ENCODE measurements at places on chromosomes 16 and 17.

GRCh38 chr17:41737680-41738023 lies 3.2 kb upstream of the HAP1 start:
- DNase-seq, result no peak

DNA sequence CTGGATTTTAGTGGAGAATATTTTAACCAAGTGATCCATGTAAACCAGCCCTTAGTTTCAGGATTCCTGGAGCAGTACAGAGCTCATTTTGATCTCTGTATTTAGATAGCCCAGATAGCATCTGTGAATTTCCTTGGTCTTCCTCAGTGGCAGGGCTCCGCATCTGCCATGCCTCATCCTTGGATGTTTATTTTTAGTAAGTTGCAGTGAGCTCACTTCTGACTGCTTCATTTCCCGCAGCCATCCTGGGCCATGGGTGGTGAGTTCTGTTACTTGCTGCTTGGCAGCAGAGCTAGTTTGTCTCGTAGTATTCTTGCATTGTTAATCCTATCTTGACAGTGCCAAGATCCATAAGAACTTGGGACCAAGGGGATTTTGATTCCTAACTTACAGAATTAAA lies 33.7 kb downstream of the IST1 start:
- DNase-seq, result peak; percentile 89

DNA sequence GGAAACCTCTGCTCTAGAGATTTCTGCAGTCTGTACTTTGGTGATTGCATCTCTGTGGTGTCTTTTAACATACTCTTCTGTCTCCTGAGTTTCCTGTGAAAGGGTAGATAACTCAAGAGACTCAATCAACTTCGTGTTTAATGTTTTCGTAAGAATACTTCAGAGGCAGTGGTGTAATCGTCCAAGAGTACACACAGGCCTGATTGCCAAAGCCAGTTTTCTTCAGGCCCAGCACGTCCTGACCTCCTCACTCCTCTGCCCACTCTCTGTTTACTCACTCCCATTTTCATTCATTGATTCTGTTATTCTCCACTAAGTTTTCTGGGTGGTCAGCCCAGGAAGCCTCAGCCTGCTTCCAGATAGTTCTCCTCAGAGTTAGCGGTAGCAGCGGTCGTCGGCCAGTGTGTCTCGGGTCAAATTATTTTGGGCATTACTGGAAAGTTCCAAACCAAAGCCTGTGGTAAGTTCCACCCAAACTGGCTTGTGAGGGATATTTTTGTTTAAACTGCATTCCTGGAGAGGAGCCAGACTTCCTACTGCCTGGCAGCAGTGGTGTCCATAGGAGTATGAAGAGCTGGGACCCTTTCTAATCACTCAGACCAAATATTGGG lies 293.2 kb downstream of the WWOX start:
- DNase-seq, result no peak

GRCh38 chr16:84042879-84043485 lies 387 bp upstream of the SLC38A8 start:
- no peak for DNase-seq

DNA sequence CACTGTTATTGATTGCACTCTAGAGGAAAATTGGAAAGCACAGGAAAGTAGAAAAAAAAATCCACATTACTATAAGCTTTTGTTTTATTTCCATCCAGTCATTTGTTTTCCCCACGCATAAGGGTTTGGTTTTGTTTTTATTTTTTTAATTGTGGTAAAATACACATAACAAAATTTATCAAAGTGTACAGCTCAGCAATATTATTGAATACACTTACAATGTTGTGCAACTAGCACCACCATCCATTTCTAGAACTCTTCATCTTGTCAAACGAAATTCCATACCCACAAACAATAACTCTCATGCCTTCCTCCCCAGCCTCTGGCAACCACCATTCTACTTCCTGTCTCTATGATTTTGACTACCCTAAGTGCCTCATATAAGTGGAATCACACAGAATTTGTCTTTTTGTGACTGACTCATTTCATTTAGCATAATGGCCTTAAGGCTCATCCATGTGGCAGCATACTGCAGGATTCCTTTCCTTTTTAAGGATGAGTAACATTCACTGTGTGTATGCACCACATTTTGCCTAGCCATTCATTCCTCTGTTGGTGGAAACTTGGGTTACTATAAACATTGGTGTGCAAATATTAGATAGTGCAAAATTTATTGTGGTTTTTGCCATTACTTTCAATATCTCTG lies 11.1 kb downstream of the SPPL2C start:
- DNase-seq, result no peak

GRCh38 chr16:86319585-86320236 lies 190.6 kb upstream of the FOXF1 start:
- peak; percentile 57 for DNase-seq

- no peak for DNase-seq
Measured at GRCh38 chr16:7820816-7821215, 488.2 kb downstream of the RBFOX1 start.

GRCh38 chr17:3603119-3603869 lies 5.9 kb downstream of the TRPV1 start:
- DNase-seq, result peak; percentile 80

- DNase-seq, result no peak
Measured at GRCh38 chr16:66519482-66520373, 30.2 kb downstream of the TK2 start.

- no peak for DNase-seq
Measured at GRCh38 chr16:79093554-79093967, 507.0 kb downstream of the MAF start.

- no peak for DNase-seq
Measured at GRCh38 chr17:27743281-27743885, 56.9 kb downstream of the NOS2 start.

DNA sequence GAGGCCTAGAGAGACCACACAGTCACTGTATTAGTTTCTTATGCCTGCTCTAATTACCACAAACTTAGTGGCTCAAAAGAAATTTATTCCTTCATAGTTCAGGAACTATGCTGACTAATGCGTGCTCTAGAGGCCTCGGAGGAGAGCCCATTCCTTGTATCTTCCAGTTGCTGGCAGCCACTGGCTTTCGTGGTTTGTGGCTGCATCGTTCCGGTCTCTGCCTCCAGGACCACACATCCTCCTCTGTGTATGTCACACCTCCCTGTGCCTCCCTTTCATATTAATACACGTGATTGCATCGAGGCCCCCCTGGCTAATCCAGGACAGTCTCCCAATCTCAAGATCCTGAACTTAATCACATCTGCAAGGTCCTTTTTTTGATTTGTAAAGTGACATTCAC lies 16.9 kb upstream of the MYLK3 start:
- peak; percentile 80 for DNase-seq

DNA sequence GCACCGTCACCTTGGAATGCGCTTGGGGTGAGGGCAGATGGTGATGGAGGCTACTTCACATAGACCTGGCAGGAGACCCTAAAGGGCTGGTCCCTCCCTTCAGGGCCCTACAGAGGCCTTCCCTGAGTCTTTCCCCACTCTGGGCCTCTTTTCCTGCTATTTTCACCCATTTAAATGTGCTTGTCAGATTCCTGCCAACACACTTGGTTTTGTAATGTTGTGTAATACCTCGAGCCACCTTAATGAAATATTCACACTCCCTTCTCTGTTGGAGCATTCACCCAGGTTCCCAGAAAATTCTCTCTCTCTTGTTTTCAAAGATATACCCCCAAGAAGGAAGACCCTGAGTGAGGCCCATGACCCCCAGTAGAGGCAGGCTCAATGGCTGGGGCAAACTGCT lies 456.6 kb upstream of the DYNLRB2 start:
- DNase-seq, result peak; percentile 13

- no peak for DNase-seq
Measured at GRCh38 chr17:67569015-67569451, 148.7 kb upstream of the NOL11 start.

DNA sequence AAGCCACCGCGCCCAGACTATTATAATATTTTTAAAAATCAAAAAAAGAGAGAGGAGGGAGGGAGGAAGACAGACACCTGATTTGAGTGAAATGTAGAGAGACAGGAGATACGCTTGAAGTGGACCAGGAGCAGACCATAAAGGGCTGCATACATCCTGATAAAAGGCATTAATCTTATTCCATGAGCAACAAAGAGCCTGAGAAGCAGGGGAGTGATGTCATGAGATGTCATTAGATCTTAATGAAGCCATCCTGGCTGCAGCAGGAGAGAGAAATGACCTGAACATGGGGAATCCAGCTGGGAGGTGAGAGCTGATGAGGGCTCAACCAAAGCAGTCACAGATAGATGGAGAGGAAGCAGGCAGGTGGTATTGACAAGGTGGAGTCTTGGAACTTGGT lies 5.2 kb upstream of the HID1 start:
- no peak for DNase-seq

- peak; percentile 63 for DNase-seq
Measured at GRCh38 chr16:57795431-57795878, 6.8 kb downstream of the KIFC3 start.

DNA sequence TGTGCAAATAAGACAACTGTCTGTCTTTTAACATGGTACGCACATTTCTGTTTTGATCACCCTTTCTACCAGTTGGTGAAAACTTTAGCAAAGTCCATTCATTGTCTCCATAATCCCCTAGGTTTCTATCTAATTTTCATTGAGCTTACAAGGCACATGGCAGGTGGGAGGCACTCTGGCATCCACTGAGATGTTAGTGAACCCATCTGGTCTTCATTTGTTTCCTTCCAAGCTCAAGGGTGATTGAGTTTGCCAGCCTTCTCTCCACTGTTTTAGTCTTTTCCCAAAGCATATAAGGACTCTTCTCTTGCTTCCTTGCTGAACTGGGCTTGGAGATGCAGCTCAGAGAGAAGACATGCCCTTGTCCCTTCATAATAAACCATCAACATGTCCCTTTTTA lies 179.1 kb downstream of the CDH13 start:
- no peak for DNase-seq

- DNase-seq, result no peak
Measured at GRCh38 chr17:28317099-28317965, 1.7 kb upstream of the TMEM97 start.

DNA sequence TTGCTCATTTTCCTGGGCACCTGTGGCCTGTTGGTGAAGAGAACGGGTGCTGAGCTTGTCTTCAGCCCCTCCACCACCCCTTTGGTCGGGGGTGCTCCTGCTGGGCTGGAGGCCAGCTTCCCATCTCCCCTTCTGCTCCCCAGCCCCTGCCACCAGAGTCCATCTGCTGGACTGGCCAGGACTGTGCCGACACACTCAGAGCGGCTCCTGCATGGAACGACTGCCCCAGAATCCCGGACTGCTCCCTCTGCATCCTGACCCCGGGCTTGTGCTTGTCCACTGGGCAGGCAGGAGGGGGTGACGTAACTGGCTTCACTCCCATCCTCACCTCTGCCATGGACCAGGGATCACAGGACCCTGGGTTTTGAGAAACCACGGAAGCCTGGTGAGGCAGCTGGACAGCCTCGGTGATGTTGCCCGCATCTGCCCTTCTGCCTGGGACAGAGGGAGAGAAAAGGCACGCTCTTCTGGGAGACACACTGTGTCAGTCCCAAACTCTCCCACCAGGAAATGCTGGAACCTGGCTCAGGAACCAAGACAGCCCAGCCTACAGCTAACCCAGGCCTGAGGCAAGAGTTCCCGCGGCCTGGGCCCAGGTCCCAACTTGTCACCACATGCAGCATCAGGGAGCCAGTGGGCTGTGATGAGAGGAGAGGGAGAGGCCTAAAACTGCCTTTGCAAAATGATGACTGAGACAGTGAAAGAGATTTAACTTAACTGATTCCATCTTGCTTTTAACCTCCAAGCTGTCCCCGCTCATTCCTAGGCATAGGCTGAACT lies 16.1 kb upstream of the GSDMA start:
- no peak for DNase-seq

GRCh38 chr17:42522263-42522790 lies 13.7 kb upstream of the NAGLU start:
- no peak for DNase-seq

GRCh38 chr17:37084372-37084771 lies 135.6 kb downstream of the AATF start:
- DNase-seq, result no peak

GRCh38 chr16:10655415-10655977 lies 39.2 kb downstream of the TEKT5 start:
- no peak for DNase-seq

- DNase-seq, result peak; percentile 14
Measured at GRCh38 chr17:17313350-17313991, 10.3 kb downstream of the NT5M start.

DNA sequence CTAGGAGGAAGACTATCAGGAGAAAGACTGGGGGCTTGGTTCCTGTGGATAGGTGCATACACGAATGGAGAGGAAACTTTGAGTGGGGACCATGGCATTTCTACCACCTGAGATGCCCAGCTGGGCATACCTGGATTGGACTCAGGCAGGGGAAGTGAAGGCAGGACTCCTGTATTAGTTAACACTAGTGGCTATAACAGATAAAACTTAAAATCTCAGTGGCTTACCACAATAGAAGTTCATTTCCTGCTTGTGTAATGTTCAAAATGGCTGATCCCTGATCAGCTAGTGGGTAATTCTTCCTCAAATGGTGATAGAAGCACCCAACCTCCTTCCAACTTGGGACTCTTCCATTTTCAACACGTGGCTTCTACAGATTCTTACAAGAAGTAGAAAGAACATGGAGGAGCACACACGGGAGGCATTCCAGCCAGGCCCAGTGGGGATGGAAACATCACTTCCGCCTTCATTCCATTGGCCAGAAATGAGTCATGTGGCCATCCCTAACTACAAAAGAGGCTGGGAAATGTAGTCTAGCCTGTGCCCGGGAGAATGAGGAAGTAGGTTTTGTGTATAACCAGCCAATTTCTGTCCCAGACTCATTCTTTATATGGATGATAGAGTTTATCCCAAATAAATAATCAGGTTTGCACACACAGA lies 112.1 kb downstream of the UTP18 start:
- peak; percentile 62 for DNase-seq

- DNase-seq, result no peak
Measured at GRCh38 chr16:54582631-54583250, 296.2 kb upstream of the IRX3 start.

- DNase-seq, result peak; percentile 7
Measured at GRCh38 chr17:61249649-61250299, 149.9 kb upstream of the TBX2 start.

DNA sequence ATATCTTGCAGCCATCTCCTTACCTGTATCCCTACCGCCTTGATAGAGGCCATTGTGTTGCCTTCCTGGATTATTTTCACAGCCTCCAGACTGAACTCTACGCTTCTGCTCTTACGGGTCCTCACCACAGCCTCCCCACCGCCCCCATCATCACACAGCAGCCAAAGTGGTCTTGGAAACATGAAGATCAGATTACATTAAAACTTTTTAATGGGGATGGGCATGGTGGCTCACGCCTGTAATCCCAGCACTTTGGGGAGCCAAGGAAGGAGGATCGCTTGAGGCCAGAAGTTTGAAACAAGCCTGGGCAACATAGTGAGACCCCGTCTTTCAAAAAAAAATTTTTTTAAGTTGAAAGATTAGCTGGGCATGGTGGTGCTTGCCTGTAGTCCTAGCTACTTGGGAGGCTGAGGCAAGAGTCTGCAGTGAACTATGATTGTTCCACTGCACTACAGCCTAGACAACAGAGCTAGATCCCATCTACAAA lies 150.5 kb downstream of the NPIPB5 start:
- no peak for DNase-seq

All from iris pigment epithelial cell (primary cell).